GM12878 (cell line): ENCODE measurements at places on chromosomes 11 and 22.

- no peak for DNase-seq
These were observed 75.5 kb downstream of the MICAL2 start for GRCh38 chr11:12185914-12186313.

DNA sequence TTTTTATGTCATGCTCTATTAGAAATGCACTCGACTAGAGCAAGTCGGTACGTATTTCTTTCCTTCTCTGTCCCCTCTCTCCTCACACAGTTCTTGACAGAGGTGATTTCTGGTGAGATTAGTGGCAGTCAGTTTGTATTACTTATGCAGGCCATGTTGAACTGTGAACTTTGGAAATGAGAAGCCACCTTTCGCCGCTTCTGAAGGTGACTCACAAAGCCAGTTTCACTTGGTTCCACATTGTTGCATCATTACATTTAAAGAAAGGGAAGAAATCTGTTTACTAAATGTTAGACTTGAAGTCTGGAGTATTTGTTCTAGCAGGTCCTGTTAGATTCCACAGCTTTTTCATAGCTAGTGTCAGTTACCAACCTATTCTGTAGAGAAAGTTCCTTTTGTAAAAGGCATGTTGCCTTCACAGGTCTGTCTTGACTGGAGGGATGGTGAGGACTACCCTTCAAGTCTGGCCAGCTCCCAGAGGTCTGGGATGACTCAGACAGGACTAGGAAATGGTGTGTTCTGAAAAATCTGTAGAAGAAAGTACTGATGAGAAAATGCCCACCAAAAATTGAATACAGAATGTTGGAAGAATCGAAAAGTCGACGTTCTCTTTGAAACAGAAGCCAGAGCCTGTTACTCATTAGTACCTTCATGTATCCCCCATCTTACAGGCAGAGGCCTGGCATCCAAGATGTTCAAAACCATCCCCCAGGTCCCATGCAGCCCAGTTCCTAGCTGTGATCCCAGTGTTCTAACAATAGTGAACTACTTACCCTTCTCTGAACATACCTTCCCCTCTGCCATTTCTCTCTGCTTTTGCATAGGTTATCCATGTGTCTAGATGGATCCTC is 181.4 kb downstream of the DBX1 start:
- peak; percentile 40 for DNase-seq

DNA sequence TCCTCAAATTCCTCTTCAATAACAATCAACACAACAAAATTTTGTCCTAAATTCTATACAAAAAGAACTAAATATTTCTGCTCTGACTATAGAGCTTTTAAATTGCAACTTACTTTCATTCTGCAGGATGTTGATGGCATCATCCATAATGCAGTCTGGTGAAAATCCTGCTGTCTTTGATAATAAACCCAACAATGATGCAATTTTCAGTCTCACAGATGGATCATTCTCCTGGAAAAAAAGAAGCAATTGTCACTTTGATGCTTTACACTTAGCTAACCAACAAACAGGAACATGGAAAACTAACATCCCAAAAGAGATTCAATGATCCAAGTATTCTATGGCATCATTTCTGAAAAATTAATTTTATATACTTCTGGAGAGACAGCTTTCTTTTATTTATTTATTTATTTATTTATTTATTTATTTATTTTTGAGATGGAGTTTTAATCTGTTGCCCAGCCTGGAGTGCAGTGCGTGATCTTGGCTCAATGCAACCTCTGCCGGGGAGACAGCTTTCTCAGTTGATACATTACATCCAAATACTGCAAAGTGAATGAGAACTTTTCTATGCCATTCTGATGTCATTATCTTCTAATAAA is 13.0 kb downstream of the INTS4 start:
- DNase-seq, result no peak

GRCh38 chr11:118060869-118061268 is 16.0 kb upstream of the TMPRSS4 start:
- no peak for DNase-seq

DNA sequence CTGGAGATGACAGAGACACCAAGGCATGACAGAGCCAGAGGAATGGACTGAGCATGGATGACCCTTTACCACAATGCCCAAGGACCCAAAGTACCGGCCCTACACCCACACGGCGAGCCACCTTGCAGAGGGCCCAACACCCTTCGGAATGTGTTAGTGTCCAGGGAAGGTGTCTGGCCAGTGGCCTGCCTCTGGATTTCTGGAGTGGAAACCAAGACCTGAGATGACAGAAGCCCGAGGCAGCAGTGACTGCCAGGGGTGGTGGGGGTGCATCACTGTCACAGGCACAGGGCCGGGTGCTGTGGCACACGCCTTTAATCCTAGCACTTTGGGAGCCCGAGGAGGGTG is 28.7 kb downstream of the PDGFB start:
- DNase-seq, result no peak

DNA sequence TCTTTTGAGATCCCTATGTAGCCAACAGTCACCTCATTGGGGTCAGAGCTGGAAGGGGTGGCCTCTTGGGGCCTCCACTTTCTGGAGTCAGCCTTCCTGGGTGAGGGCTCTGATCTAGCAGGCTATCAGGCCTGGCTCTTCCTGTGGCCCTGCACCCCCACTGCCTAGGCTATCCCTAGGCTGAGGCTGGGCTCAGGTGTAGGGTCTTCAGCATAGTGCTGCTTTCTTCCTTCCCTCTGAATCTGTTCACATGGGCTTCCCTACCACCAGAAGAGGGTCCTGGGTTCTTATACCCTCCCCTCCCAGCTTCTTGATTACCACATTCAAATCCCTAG is 456 bp upstream of the SPI1 start:
- no peak for DNase-seq

DNA sequence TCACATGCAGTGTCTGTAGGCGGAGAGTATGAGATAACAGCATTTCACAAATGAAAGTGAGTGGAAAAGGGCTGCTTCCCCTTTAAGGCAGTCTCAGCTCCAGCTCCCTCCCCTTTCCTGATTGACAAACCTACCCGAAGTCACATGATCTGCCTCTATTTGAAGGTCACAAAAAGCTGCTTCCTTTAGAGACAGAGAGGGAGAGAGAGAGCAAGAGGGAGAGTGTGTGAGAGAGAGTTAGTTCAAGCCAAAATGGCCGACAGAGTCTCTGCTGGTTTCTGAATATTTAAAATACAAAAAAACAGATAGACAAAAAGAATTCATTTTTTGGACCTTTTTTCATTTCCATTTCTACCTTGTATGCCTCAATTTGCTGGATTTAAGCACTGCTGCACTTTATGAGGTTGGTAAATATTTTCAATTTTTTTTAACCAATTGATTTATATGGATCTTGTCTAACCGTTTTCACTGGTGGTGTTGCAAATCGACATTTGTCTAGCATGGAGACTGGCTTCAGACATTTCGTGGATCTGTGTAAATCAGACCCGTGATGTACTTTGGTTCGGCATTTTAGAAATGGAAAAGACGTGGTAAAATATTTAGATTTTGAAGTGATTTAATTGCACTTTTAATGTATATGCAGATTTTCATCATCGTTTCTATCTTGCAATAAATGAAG is at the start of gene TNRC6B:
TNRC6B (plus strand) TSS at position 188 of the 679 bp plus-strand sequence; CDS start at position 399, 211 bp downstream.
- DNase-seq, result peak; percentile 98

GRCh38 chr11:114008331-114008730 is 33.4 kb downstream of the HTR3A start:
- no peak for DNase-seq

DNA sequence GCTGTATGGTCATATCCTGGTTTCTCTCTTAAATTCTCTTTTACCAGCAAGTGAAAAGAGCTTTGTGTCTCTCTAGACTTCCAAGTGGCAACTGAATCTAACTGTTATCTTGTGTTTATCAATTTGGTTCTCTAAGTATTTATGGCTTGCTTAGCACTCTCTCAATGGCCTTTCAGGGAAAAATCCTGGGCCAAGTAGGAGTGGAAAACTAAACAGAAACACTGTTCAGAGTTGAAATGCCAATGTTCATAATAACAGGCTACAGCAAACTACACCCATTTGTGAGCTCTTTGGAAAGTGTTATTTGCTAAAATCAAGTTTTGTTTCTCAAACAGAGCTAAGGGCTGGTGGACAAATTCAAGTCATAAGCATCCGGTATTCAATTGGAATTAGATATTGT is 10.1 kb downstream of the MMP12 start:
- DNase-seq, result no peak

GRCh38 chr11:110196241-110196754 is 100.1 kb downstream of the RDX start:
- no peak for DNase-seq

DNA sequence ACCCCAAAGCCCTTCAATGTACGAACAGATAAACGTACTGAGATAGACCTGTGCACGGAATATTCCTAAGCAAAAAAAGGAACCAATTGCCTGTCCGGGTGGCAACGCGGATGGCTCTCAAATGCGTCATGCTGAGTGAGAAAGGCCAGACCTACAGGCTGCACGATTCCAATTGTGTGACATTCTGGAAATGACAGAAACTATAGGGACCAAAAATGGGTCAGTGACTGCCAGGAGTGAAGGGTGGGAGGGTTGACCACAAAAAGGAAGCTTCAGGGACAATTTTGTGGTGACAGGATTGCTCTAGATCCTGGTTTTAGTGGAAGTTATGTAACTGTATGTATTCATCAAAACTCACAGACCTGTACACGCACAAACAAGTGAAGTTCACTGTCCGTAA is 24.0 kb upstream of the SYT8 start:
- DNase-seq, result no peak

- DNase-seq, result no peak
These were observed 224.6 kb upstream of the ISX start for GRCh38 chr22:34841331-34841771.

DNA sequence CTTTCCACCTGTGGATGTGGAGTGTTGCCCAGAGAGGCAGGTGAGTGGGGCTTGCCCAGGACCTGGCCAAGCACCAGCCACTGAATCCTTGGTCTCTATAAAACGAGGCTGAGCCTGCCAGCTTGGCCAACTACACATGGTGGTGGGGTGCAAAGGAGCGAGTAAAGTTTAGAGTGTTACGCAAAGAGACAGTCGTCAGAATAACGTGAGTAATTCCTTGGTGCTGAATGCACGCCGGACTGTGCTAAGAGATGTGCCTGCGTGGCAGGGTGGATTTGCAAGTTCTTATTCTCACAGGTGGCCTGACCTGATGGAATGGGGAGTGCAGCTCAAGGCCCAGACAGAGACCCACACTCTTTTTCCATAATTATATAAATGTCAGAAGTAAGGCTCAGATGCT is 88.6 kb upstream of the B3GAT1 start:
- no peak for DNase-seq

GRCh38 chr11:83033972-83034672 is 37.6 kb downstream of the RAB30 start:
- no peak for DNase-seq

DNA sequence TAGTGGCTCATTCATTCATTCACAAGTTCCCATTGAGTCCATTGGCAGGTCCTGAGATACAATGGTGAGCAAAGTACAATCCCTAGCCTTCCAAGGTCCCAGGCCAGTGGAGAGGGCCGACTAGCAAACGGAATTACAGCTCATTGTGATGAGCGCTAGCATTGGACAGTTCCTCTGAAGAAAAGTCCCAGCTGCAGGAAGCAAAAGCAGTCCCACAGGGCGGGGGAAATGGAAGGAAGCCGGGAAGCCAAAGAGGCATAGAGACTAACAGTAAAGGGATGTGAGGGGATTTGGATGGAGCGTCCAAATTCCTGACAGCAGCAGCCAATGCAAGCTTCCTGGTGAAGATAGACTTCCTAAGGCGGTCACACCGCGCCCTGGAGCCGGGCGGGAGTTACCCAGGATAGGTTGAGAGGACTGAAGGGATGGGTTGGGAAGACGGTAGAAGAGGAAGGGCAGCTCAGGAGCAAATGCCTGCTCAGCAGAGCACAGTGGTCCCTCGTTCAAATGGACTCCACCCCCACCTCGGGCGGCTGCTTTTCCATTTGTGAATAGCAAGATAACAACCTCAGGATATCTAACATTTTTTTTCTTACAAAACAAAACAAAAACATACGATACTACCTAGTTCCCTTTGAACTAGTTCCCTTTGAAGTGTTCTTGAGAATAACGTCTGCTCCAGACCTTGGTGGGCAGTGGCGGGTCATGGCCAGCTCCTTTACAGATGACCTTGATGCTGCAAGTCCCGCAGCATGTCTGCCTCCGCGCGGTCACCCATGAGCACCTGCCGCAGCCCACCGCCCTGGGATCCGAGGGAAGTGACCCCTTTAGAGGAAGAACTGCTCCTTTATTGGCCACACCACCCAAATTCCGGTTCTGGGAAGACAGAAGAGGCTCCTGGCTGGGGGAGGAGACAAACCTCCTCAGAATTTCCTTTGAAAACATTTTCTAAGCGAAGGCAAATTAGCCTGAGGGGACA is 132.9 kb downstream of the RASSF10 start:
- no peak for DNase-seq

GRCh38 chr11:106216281-106216680 is 138.8 kb downstream of the AASDHPPT start:
- DNase-seq, result no peak

DNA sequence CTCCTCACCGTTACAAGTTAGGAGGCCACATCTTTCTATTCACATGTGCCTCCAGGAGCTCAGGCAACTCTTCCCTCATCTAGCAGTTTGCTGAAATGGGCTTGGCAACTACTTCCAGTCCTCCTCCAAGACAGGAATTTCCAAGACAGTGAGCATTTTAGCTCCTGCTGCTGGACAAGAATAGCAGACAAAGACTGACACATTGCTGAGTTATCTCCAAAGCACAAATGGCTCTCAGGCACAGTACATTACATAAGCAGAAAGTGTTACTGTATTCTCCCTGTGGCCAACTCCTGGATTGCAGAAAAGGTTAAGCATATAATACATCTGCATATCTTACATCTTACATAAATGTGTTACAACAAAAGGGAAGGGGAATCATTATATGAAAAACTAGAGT is 83.2 kb upstream of the POU2AF2 start:
- DNase-seq, result no peak

GRCh38 chr22:48118654-48119053 is 1356.2 kb downstream of the TBC1D22A start:
- no peak for DNase-seq

DNA sequence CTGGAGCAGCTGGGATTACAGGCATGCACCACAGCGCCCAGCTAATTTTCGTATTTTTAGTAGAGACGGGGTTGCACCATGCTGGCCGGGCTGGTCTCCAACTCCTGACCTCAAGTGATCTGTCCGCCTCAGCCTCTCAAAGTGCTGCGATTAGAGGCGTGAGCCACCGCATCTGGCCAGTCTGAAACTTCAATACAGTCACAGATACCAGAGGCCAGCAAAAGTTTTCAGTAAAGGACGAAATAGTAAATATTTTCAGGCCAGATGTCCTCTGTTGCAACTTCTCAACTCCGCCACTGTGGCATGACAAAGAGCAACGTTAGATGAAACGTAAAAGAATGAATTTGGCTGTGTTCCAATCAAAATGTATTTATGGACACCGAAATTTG is 403.6 kb downstream of the MN1 start:
- DNase-seq, result no peak

GRCh38 chr22:37752189-37753087 is 55.3 kb upstream of the GCAT start:
- DNase-seq, result no peak

- no peak for DNase-seq
These were observed 27.9 kb downstream of the MMP13 start for GRCh38 chr11:102927624-102927990.

GRCh38 chr22:38694940-38695339 is 5.8 kb downstream of the JOSD1 start:
- DNase-seq, result no peak
